ENCODE measurements at places on chromosomes 1 and 21. TPM values are rescaled to one million over a fixed set of nuclear protein-coding genes. Genes with fewer than 3 reads are reported as not detected.

The TMEM125 gene
- total RNA-seq: not detected

The ZBTB40 gene
- 5.5 TPM for total RNA-seq

The CHRM3 gene
- 0.02 TPM for total RNA-seq

The ADAMTSL4 gene
- total RNA-seq: 2.8 TPM

The KCND3 gene
- total RNA-seq: 0.02 TPM

The KRTAP12-3 gene
- total RNA-seq: not detected

The GNB1 gene
- total RNA-seq: 232 TPM

The FCRLA gene
- not detected for total RNA-seq

The KCNN3 gene
- 0.02 TPM for total RNA-seq

The PRAMEF1 gene
- 0.05 TPM for total RNA-seq

The SPRR2F gene
- total RNA-seq: not detected

The GIPC2 gene
- total RNA-seq: 0.05 TPM

The ODF2L gene
- total RNA-seq: 8.2 TPM

The S100A2 gene
- 26.8 TPM for total RNA-seq

The PTPRU gene
- total RNA-seq: 8.5 TPM

The NCF2 gene
- total RNA-seq: 2.7 TPM

The SNRNP40 gene
- total RNA-seq: 43.2 TPM

The TRIM67 gene
- total RNA-seq: 0.11 TPM

The OR6K3 gene
- not detected for total RNA-seq

The BMP8B gene
- total RNA-seq: 5.9 TPM

The HCRTR1 gene
- not detected for total RNA-seq

The PCNX2 gene
- 9.7 TPM for total RNA-seq

The RCC1 gene
- 74.6 TPM for total RNA-seq

The BRINP3 gene
- total RNA-seq: not detected

The S100A11 gene
- total RNA-seq: 1,837 TPM

The ELAVL4 gene
- not detected for total RNA-seq

The PODN gene
- total RNA-seq: not detected

The KCNA2 gene
- total RNA-seq: 0.05 TPM

The SGIP1 gene
- total RNA-seq: not detected

The PBX1 gene
- total RNA-seq: 16.4 TPM

The MYOG gene
- not detected for total RNA-seq

Measured in A549 treated with dexamethasone at 1 μM for 4 hours (cell line).